ENCODE measurements at places on chromosomes 5 and 9. TPM values are rescaled to one million over a fixed set of nuclear protein-coding genes. Genes with fewer than 3 reads are reported as not detected.

The TRAF1 gene
- total RNA-seq = 4.7 TPM

The PCDHGC5 gene
- total RNA-seq = 0.36 TPM

The PCDHAC1 gene
- total RNA-seq = 0.59 TPM

The NMUR2 gene
- not detected for total RNA-seq

All from Panc1 (cell line).